T-helper 17 cell (primary cell): ENCODE measurements at places on chromosomes 11 and 22.

DNA sequence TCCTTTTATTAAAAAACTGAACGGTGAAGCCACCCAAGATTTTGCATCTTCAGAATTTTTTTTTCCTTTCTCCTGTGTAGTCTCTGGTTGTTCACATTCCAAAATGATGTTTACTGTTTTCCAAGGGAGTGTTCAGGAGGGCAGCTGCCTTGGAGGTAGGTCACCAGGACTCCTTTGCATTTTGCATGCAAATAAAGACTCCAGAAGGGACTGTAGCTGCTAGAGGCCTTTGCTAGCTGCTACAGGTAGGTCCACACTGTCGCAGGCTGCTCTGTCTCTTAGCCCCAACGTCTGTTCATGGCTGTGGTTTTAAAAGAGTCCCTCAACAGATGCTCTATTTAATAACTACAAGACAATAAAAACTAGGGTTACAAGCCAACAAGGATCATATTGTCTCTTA is 11.4 kb downstream of the CTSC start:
- H3K36me3 ChIP-seq = peaks cover 8% of the 10 kb centered on the region
- peak overlapping the region; percentile 59 for H3K4me3 ChIP-seq
- no peaks in the 10 kb centered on the region for H3K27me3 ChIP-seq
- H3K4me1 ChIP-seq = peaks cover 58% of the 10 kb centered on the region

GRCh38 chr11:102118937-102119336 is 8.7 kb downstream of the YAP1 start:
- no peaks in the 10 kb centered on the region for H3K4me1 ChIP-seq
- no peak overlapping the region for H3K27ac ChIP-seq
- peaks cover 44% of the 10 kb centered on the region for H3K27me3 ChIP-seq
- no peak overlapping the region for H3K4me3 ChIP-seq
- H3K36me3 ChIP-seq = peaks cover 2% of the 10 kb centered on the region

- H3K4me1 ChIP-seq = no peaks in the 10 kb centered on the region
- no peak overlapping the region for H3K27ac ChIP-seq
- no peaks in the 10 kb centered on the region for H3K36me3 ChIP-seq
- no peak overlapping the region for H3K4me3 ChIP-seq
- no peak for DNase-seq
- H3K27me3 ChIP-seq = peaks cover 36% of the 10 kb centered on the region
Measured at GRCh38 chr11:131913267-131913666, 542.9 kb downstream of the NTM start.

GRCh38 chr11:112219476-112220232 is 6.6 kb upstream of the PTS start:
- DNase-seq = no peak
- H3K4me3 ChIP-seq = no peak overlapping the region
- no peaks in the 10 kb centered on the region for H3K36me3 ChIP-seq
- H3K27ac ChIP-seq = no peak overlapping the region
- H3K4me1 ChIP-seq = peaks cover 7% of the 10 kb centered on the region

DNA sequence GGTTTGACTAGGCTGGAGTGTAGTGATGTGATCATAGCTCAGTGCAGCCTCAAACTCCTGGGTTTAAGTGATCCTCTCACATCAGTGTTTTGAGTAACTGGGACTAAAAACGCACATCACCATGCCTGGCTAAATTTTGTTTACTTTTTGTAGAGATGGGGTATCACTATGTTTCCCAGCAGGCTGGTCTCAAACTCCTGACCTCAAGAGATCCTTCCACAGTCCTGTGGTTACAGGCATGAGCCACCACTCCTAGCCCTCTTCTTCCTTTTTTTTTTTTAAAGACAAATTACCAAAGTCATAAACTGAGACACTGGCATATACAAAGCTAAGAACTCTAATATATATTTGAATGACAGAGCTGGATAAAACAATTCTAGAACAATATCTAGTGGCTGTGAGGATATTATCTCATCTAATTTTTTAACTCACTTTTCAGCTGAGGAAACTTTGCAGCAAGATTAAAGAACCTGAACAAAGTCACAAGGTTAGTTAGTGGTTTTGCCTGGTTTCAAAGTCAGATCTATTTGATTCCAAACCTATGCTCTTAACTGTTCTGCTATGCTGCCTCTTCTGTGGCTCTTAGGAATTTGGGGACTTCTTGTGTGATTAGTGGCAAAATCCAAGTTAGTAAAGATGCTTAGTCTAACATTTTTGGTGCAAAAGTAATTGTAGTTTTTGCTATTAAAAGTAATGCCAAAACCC is 95.3 kb upstream of the RAG2 start:
- H3K4me3 ChIP-seq = no peak overlapping the region
- H3K4me1 ChIP-seq = no peaks in the 10 kb centered on the region
- H3K27me3 ChIP-seq = peaks cover 62% of the 10 kb centered on the region
- H3K27ac ChIP-seq = no peak overlapping the region

- H3K4me3 ChIP-seq = no peak overlapping the region
- peaks cover 2% of the 10 kb centered on the region for H3K4me1 ChIP-seq
- no peak overlapping the region for H3K27ac ChIP-seq
- peaks cover 2% of the 10 kb centered on the region for H3K36me3 ChIP-seq
- DNase-seq = no peak
- peaks cover 44% of the 10 kb centered on the region for H3K27me3 ChIP-seq
Measured at GRCh38 chr11:2277008-2277346, 6.6 kb upstream of the ASCL2 start.

DNA sequence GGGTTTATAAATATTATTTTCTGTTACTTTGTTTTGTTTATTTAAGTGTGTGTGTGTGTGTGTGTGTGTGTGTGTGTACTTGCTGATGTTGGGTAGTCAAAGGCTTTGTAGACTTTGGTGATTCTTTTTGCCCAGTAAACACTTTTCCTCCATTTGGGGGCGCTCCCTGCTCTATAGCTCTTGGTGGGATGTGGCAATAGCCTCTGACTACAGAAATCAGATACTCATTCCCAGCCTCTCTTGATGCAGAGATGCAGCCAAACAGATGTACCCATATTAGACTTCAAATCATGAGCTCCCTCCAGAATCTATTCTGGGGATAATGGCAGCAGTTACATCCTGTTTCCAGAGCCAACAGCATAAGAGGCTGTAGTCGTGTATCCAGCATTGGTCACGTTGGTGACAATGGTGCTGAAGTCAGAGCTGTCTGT is 33.4 kb upstream of the APOL5 start:
- no peaks in the 10 kb centered on the region for H3K27me3 ChIP-seq
- no peak overlapping the region for H3K27ac ChIP-seq
- DNase-seq = no peak
- no peak overlapping the region for H3K4me3 ChIP-seq

DNA sequence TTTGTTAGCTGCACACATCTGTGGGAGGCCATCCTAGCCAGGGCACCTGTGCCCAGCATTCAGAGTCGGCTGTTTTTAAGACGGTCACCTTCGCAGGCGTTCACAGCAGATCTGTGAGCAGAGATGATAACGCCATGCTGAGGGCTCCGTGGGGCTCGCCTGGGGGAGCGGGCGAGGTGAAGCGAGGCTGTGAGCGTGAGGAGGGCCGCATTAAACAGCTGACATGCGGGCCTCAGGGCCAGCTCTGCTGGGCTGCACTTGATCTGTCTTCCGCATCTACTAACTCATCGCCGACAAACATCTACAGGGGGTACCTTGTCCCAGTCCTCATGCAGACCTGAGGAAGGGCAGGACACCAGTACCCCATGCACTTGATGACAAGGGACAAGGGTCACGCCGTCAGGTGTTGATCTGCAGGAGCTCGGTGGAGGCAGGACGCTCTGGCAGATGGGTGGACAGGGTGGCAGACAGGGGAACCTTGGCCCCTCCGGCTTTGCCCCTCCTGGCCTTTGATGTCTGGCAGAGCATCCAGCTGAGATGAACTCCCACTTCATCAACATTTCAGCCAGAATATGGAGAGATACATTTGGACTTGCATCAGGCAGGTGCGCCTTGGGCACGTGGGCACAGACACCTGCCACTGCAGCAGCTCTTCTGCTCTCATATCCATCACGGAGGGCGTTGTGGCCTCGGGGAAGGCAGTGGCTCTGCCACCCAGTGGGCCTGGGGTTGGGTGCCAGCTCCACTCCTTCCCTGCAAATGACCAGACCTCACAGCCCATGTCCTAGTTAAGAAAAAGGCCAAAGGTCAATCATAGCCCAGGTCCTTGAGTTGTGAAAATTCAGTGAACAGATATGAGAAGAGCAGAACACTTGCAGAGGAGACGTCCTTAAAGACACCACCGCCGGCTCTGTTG is 822.9 kb downstream of the BRD1 start:
- no peaks in the 10 kb centered on the region for H3K4me1 ChIP-seq
- no peak overlapping the region for H3K4me3 ChIP-seq
- no peaks in the 10 kb centered on the region for H3K36me3 ChIP-seq
- H3K27me3 ChIP-seq = peaks cover 5% of the 10 kb centered on the region

DNA sequence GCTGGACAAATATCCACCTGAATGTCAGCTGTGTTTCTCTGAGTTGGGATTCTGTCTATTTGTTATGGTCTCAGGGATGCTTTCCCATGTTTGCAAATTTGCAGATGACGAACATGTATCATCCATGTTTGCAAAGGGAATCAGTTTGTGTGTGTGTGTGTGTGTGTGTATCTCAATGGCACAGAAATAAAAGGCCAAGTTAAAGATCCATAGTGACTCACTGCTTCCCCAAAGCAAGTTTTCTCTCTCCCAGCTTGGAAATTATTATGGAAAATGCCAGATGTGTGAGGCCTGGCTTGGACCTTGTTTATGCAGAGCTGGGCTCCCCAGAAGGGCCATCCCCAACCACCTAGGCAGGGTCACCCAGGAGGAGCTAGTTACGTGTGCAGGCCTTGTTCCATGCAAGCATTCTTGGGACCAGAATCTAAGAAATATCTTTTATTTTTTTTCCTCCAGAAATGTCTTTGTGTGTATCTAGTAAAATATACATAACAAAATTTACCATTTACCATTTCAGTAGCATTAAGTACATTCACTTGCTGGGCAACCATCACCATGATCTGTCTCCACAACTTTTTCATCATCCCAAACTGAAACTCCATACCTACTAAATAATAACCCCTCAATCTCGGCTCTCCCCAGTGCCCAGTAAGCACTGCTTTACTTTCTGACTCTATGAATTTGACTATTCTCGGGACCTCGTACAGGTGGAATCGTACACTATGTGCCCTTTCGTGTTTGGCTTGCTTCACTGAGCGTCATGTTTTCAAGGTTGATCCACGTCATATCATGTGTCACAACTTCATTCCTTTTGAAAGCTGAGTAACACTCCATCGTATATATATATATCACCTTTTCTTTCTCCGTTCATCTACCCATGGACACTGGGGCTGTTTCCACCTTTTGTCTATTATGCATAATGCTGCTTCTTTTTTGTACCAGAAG is 56.6 kb upstream of the WNT7B start:
- no peak for DNase-seq
- H3K4me3 ChIP-seq = no peak overlapping the region

DNA sequence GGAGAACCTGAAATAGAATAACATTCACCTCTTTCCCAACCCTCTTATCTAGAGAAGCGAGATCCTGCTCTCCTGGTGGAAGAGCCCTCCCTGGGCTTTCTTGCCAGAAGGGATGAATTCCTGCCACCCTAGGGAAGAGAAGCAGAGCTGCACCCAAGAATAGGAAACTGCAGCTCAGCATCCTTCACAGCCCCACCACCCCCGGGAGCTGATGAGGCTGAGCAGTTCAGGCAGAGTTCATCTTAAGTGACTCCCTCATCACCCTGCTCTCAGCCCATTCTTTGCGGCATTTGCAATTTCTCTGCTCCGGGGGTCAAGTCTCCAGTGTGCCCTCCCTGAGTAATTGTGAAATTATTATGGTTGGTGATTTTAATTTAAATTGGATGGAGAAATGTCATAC is 514.9 kb downstream of the BUD13 start:
- H3K4me3 ChIP-seq = no peak overlapping the region
- no peaks in the 10 kb centered on the region for H3K36me3 ChIP-seq
- H3K27ac ChIP-seq = no peak overlapping the region
- H3K27me3 ChIP-seq = peaks cover 39% of the 10 kb centered on the region
